Diencephalon (tissue), 1 donor: ENCODE measurements at places on chromosomes 5 and 9. TPM values are rescaled to one million over a fixed set of nuclear protein-coding genes. Genes with fewer than 3 reads are reported as not detected.

OSTF1 gene
- 21.0 TPM for total RNA-seq

WNT8A gene
- 0.23 TPM for total RNA-seq

LHX3 gene
- not detected for total RNA-seq

PCDHA1 gene
- total RNA-seq = 13.8 TPM

RHOBTB3 gene
- total RNA-seq = 250 TPM

CDHR2 gene
- 0.69 TPM for total RNA-seq

SARDH gene
- 4.2 TPM for total RNA-seq

NPR3 gene
- 6.2 TPM for total RNA-seq

PLK2 gene
- 418 TPM for total RNA-seq
